ENCODE measurements at places on chromosomes 4 and X.

DNA sequence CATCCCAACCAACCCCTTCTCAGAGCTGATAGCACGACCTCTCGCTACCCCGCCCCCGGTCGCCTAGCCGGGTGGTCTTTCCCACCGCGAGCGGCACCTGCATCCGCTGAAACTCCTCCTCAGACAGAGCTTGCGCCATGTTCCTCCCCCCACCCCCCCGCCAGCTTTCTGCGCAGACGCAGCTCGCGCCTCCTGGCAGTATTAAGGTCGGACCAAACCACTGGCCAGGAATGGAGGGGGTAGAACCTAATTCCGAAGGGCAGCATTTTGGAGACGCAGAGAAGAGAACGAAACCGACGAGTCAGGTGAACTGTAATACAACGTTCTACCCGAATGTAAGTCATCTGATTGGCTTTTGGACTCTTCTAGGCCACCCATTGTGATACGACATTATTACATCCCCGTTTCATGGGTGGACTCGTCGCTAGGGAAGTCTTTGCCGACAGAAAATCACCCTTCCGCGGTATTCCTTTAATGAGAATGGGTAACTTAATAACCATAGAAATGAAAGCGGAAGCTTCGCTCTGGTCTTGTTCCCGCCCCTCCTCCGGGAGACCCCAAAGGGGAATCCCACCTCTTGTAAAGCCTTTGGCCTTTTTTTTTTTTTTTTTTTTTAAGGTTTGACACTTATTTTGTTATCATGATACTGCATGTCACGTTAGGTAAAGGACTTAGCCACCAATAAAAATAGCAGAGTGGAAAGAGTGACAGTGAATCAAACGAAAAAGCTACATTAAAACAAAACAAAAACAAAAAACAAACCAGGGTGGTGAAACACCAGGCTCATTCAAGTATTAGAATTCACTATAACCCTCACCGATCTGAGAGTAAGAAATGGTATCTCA is at the start of gene GRIPAP1:
Gene GRIPAP1 (minus strand): TSS at position 174 of the 845 bp plus-strand sequence. CDS start 35 bp downstream, at position 139.
- DNase-seq, result peak; percentile 79

- DNase-seq, result no peak
These were observed 24.8 kb downstream of the HHIP start for GRCh38 chr4:144670776-144671175.

GRCh38 chr4:86432559-86433134 is 72.8 kb upstream of the MAPK10 start:
- no peak for DNase-seq

GRCh38 chrX:54479136-54480111 is 16.6 kb downstream of the FGD1 start:
- no peak for DNase-seq

DNA sequence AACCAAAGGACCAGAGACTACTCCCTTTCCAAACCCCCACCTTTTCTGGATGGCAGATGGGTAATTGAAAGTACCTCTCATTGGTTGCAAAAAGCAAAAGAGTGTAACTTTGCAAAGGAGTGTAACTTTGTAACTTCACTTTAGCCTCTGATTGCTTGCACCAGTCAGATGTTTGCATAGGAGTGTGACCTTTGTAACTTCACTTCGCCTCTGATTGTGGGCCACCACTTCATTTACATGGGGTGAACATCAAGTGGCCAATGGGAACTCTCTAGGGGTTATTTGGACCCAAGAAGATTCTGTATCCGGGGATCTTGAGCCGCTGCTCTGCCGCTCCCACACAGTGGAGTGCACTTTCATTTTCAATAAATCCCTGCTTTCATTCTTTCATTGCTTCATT is 9.9 kb upstream of the SLC25A43 start:
- DNase-seq, result no peak

Data from activated T-cell treated with anti-CD3 and anti-CD28 coated beads, Interleukin-2, amount 50 U/mL, for 48 hours (primary cell).